Cortex of kidney (tissue), 1 donor: ENCODE measurements at places on chromosomes 12 and 14.

DNA sequence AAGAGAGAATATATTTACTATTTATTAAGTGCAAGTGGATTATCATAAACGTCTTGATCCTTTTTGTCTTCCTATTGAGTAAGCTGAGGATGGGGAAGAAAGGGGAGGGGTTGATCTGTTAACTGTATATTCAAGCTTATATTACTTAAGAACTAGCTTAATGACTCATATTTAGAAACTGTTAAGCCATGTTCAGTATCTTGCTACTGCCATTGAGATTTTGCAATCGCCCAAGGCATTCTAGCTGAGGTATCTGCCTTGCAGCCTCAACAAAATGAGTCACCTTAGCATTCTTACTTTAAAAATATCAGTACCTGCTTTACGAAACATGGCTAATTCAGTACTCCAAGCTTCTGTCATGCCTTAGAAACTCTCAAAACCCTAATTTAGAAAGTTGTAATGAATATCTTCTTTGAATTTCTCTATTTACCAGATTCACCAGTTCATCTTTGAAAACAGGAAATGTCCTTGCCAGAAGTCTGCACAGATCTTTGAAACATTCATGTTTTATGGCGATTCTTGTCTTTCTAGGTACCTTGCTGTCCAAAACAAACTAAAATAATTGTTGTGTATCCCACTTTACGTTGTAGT is 76.1 kb downstream of the ALG10B start:
- no peak for DNase-seq

DNA sequence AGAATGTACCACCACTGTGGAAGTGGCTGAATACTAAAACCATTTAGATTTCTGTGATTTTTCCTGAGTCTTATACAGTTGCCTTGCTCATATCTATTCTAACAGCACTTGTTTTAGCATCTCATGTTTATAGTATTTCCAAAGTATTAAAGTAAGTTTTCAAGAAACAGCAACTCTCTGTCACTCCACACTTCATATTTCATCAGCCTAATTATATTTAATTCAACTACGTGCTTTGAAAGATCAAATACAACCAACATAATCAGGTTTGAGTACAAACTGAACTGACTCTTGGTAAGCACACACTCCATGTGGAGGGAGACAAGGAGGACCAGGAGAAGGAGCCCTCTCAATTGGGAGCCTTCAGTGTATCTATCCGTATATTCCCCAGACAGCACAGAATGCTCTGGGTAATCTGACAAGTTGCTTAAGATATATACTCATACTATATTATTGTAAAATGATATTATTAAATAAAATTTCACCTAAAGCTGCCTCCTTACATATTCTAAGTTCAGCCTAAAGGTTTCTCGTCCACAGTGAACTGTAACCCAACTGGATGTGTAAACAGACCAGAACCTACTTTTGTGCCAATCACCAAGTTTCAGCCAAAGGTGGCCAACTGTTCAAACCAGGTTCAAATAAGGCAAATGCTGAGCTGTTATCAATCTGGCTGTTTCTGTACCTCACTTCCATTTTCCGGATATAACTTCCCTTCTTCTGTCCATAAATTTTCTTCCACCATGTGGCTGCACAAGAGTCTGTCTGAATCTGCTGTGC is 105.0 kb upstream of the RASSF8 start:
- DNase-seq, result no peak

- DNase-seq, result no peak
Measured at GRCh38 chr14:51028851-51029754, 65.8 kb downstream of the TRIM9 start.

DNA sequence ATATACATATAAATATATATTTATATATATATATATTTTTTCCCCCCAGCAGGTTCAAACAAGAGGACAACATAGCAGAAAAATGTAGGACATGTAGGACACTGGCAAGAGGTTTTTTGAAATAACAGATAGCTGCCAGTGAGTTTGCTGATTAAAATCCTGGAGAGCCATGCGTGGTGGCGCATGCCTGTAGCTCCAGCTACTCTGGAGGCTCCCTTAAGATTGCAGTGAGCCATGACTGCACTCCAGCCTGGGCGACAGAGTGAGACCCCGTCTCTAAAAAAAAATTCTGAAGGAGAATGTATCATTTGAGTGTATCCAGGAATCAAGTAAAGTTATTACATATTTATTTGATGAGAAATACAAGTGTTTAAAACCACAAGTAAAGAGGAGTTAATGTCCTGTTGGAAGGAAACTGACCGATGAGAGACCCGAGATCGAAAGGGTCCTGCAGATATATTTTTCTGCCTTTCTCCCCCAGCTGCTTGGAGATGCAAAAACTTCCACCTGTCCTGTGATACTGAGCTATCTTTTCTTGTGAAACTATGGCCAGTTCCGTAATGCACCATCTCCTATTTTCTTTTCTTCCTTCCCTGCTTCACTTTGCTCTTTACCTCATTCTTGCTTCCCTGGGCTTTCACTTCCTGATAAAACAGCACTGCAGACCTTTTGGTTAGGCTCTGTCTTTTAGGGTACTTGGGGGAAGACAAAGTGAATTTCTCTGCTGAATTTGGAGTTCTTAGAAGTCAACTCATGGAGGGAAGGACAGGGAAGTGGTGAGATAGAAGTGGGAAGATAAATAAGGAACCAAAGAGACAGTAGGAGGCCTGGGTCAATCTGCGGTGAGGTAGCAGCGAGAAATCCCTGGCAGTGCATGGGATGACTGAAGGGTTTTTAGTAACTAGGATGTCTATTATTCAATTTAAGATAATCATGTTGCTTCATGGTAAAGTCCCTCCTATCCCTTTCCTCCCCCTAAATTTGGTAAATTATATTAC is 41.2 kb upstream of the SLC2A13 start:
- DNase-seq, result no peak

GRCh38 chr14:86884498-86884897 is 1108.5 kb downstream of the GALC start:
- DNase-seq, result no peak

- DNase-seq, result no peak
Measured at GRCh38 chr14:89507521-89507920, 90.5 kb upstream of the FOXN3 start.

DNA sequence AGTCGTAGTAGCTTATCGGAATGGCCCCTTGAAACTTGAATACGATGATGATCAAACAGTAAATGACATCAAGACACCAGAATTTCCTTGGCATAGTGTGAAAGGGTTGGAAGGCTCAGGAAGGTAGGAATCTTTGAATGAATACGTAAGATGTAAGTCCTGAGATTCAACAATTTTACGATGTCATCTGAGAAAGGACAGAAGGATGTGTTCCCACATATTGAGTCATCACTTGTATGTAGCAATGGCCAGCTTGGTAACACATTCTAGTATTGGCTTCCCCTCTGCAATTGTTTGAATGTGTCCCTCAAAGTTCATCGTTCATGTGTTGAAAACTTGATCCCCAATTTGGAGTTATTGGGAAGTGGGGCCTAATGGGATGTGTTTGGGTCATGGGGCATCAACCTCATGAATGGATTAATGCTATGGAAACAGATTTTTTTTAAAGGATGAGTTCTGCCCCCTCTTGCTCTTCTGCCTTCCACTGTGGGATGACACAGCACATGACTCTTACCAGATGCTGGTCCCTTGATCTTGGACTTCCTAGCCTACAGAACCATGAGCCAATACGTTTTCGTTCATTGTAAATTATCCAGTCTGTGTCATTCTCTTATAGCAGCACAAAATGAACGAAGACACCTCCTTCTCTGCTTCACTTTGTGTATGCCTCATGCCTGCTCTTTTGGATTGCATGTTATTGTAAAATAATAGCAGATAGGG is 284.6 kb downstream of the BCAT1 start:
- DNase-seq, result no peak

GRCh38 chr12:6311822-6312528 is 1.5 kb downstream of the PLEKHG6 start:
- no peak for DNase-seq

DNA sequence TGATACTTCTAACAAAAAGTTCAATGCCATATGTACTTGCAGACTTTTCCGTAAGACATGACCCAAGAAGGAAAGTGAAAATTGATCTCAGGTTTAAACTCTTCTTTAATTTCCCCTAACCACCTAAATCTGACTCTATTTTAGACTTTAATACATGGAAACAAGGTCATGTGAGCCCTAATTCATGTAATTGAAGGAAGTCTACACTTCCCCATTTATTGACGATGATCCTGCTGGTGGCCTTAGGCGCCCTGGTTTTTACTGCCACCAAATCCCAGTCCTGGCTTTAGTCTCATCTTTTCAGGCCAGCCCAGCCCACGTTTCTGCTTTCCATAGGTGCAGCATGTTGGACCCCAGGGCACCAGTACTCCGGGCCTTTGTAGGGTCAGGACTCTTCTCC is 157.9 kb downstream of the PELI2 start:
- DNase-seq, result no peak

GRCh38 chr14:33019346-33019745 is 80.7 kb downstream of the NPAS3 start:
- no peak for DNase-seq

GRCh38 chr12:115941362-115941761 is 336.1 kb downstream of the MED13L start:
- no peak for DNase-seq

GRCh38 chr14:48504921-48505320 is 829.5 kb upstream of the MDGA2 start:
- no peak for DNase-seq

GRCh38 chr14:32408018-32408417 is 78.9 kb downstream of the AKAP6 start:
- DNase-seq, result no peak

DNA sequence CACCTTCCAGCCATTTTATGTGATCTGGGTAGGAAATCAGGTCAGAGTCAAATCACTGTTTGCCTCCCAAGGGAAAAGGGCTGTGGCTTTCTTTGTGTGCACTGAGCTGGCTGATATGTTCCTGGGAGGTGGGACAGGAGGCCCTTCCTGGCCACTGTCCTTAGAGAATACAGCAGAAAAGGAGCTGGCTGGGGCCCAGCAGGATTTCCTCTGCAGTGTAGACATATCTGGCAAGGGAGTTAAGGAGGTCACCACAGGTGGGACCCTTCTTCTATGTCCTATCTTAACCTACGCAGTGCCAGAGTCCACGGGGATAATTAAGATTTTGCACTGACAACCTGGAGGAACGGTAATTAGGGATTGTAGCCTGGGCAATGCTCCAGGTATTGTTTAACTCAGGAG is 145.3 kb downstream of the NTF3 start:
- DNase-seq, result no peak

GRCh38 chr12:117098361-117099217 is 627 bp downstream of the TESC start:
- no peak for DNase-seq

DNA sequence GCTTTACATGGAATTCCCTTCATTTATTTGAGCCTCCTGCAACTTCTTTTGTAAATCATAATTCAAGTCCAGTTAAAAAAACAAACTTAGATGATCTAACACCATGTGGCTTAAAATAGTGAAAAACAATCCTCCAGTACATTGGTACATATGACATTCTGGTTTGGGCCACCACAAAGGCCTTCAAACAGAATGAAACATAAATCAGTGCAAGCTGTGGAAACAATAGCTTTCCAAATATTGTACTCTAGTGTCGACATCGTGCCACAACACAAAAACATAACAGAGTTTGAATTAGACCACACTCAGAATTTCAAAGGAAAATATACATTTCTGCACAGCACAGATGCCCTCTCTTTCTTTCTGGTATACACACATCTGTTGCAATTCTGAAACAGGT is 751.3 kb downstream of the SLC6A15 start:
- DNase-seq, result no peak

GRCh38 chr14:95519699-95520098 is 3.2 kb upstream of the SYNE3 start:
- DNase-seq, result no peak

DNA sequence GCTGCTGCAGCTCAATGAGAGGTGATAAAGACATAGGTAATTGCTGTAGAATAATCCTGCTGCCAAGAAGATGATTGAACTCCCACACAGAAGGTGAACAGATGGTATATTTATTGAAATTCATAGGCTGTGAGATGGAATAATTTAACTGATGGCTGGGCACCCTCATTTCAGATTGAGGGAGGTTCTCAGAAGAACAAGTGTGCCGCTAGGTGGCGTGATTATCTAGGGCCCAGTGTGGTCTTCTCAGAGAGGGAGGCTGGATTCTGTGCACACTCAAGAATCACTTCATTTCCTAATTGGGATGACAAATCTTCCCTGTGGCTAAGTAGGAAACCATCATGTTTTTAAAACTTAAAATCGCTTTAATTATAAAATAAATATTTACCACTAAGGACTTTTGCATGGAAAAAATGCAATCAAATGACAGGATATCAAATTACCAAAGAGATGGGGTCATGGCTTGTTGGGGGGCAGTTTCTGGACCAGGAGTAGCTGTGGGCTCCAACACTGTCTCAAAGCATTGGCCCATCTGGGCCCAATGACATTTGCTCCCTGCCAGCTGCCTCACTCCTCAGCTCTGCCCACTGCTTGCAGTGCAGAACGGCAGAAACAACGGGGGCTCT is 132.3 kb downstream of the SNAPC1 start:
- no peak for DNase-seq

GRCh38 chr14:95291859-95292542 is 27.7 kb downstream of the CLMN start:
- DNase-seq, result no peak

- no peak for DNase-seq
Measured at GRCh38 chr12:95237315-95237714, 19.7 kb downstream of the VEZT start.

- DNase-seq, result no peak
Measured at GRCh38 chr12:105342464-105342863, 12.0 kb downstream of the C12orf75 start.

DNA sequence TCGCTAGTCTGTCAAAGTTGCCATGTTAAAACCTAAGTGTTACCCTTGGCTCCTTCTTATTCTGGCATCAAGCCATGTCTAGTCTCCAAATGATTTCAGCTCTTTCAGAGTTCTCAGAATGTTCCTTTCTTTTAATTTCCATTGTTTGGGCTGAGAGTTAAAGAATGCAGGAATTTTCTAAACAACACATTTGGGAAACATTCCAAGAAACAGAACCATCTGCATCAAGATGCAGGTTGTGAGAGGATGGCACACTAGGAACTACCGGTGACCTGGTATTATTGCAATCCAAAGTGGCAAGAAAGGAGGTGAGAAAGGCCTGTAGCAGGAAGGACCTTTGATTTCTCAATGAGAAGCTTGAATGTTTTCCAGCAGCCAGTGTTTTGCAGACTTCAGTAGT is 30.1 kb downstream of the SLC35F4 start:
- no peak for DNase-seq

DNA sequence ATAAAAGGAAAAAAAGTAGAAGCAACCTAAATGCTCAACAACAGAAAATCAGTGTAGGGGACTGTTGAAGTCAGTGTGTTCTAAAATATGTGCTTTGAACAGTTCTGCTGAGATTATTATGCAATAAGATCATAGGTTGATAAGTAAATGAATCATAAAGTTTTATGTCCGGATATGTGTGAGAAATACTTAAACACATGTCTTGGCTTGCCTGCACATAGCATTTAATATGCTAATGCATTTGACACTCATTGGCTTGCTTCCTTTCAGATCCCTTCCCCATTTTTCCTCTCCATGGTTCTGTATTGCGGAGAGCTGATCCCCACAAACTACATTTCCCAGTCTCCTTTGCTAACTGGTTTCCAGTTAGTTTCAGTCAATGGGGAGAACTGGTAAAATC is 573.8 kb upstream of the TBX3 start:
- DNase-seq, result no peak
